BJ (cell line): ENCODE measurements at places on chromosomes 4 and X. TPM values are rescaled to one million over a fixed set of nuclear protein-coding genes. Genes with fewer than 3 reads are reported as not detected.
A peak's percentile ranks its signal among the peaks of the same experiment; 100 is the strongest.

ASB11 gene
- polyA plus RNA-seq, result not detected in 2 replicates

EPHA5 gene
- polyA plus RNA-seq, result 2.5 and 2.8 TPM in 2 replicates

KCND1 gene
- polyA plus RNA-seq, result 0.51 and 0.83 TPM in 2 replicates

SLC9A7 gene
- polyA plus RNA-seq, result 21.5 and 21.6 TPM in 2 replicates

ADH7 gene
- not detected in 2 replicates for polyA plus RNA-seq

COX7B2 gene
- polyA plus RNA-seq, result not detected in 2 replicates

CFAP99 gene
- polyA plus RNA-seq, result not detected in 2 replicates

RASL11B gene
- polyA plus RNA-seq, result 0.20 and 0.22 TPM in 2 replicates

DYNLT3 gene
- 11.3 and 20.9 TPM in 2 replicates for polyA plus RNA-seq

FAM47A gene
- polyA plus RNA-seq, result not detected in 2 replicates

HTRA3 gene
- polyA plus RNA-seq, result 2.9 and 5.7 TPM in 2 replicates

PNMA3 gene
- polyA plus RNA-seq, result 0.09 and 0.13 TPM in 2 replicates

GRCh38 chr4:79917246-79917645, 155.8 kb downstream of the ANTXR2 start:
- no peak for DNase-seq

DNA sequence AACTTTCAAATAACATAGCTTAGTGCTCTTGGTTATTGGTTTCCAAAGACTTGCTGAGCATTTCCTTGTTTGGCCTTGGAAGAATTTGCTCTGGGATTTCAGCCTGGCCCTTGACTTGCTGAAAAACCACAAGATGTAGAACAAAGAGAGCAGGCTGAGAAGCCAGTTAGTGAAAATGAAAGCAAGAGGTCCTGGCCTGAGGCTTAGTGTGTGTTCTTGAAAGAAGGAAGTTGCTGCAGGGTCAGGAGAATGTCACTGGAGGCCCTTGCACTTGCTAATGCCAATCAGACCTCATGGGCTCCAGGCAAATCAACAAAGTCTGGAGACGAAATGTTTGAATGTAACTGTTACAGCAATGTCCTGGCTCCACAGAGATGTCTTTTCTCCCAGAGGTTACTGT, 79.4 kb downstream of the SYNPO2 start:
- DNase-seq, result peak; percentile 70

DNA sequence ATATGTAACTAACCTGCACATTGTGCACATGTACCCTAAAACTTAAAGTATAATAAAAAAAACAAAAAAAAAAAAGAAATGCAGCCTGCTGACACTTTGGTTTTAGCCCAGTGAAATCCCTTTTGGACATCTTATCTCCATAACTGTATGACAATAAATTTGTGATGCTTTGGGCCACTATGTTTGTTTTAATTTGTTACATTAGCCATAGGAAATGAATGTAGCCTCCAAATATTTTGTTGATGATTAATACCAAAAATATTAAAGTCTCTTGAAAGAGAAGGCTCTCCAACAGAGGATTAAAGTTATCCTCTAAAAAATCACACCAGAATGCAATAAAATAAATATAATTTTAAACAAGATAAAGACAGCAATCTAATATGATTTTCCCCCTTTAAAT, 852.7 kb upstream of the SLIT2 start:
- no peak for DNase-seq

- no peak for DNase-seq
These were observed 75.6 kb upstream of the GRXCR1 start for GRCh38 chr4:42816880-42817400.

- no peak for DNase-seq
These were observed 175.8 kb upstream of the TECRL start for GRCh38 chr4:64584981-64585557.

DNA sequence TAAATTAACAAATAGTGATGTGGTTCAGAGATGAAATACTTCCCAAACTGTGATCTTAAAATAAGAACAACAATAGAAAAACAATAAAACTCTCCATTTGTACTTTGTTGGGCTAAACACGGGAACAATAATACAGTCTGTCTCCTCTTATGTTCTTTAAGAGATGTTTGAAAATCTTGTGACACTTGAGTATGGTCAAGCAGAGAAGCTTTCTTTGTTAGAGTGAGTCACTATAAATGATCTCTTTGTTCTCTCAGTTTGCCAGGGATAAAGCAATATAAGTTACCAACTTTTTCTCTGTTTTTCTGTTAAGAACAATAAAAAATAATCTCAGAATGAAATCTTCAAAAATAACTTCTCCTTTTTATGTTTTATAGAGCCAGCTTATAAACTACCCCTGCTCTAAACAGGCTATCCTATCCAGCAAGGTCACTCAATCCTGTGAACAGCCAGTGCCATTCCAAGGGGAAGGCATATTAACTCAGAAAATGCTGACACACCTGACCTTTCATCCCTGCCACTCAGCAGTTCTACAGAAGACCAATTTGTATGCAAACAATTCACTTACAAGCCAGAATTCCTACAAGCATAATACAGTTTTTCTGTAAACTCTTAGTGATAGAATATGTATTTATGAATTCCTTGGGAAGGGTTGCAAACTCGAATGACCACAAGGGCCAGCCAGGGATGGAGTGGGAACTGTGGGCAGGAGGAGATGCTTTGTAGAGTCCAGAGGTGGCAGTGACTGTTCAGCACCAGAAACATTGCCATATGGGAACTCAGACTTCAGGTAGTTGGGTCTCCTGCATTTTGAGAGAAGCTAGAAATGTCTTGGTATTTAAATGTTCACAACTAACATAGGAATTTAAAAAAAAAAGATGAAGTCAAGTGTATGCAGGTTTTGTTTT, 52.2 kb downstream of the AFM start:
- no peak for DNase-seq

DNA sequence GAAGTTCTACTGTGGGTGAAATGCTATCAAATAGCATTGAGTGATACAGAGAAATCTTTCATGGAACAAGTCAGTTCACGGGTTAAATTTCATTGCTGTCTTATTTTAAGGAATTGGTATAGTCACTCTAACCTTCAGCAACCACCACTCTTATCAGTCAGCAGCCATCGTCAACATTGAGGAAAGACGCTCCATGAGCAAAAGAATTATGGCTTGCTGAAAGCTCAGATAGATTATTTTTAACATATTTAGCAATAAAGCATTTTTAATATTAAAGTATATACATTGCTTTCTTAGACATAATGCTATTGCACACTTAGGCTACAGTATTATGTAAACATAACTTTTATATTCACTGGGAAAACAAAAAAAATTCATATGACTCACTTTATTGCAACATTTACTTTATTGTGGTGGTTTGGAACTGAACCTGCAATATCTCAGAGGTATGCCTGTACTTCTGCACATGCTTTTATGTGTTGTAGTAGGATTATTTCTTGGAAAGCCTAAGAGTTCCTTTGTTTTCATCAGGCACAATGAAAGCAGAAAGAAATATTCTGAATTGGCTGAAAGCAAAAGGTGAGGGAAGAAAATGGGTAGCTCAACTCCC, 586.7 kb downstream of the GBA3 start:
- DNase-seq, result no peak

DNA sequence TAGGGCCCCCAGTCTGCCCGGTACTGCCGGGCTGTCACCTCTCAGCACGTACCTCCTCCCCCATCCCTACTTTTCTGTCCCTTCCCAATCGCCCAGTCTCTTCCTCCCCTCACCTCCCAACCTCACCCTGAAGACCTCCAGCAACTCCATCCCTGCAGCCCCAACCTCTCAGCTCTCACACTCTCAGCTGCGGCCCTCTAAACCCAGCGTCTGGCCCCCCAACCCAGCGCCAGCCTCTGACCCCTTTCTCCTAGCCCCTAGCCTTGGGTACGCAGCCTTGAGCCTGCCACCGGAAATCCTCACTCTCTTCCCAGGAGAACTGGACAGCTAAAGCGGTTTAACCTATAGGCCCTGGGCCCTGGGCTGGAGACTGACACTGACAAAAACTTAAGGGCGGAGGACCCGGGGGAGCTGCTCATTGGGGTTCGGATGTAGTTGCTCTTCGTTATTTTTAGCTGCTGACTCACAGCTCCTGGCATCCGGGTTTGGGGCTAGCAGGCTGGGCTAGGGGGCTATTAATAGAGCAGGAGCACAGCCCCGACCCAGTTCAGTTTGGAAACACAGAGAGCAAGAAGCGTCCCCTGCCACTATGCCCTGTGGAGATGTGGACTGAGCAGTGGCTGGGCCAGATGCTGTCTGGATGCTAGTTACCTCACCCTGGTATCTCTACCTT, 9.6 kb upstream of the DLG3 start:
- no peak for DNase-seq

DNA sequence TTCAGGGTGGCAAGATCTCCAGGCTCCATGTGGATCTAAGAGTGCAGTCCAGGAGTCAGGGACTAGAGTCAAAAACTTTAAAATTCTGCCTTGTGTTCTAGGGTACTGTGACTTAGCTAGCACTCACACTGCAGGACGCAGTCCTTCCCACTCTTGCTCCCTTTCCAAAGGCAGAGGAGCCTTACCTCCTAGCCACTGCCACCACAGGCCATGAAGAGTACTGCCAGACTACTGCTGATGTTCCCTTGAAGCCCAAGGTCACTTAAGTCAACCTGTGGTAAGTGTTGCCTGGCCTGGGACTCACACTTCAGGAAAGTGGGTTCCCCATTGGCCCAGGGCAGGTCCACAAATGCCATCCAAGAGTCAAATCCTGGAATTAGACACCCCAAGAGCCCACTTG, 632.2 kb downstream of the PCDH19 start:
- DNase-seq, result no peak

- no peak for DNase-seq
These were observed 30.5 kb upstream of the ENPP6 start for GRCh38 chr4:184248216-184248615.

DNA sequence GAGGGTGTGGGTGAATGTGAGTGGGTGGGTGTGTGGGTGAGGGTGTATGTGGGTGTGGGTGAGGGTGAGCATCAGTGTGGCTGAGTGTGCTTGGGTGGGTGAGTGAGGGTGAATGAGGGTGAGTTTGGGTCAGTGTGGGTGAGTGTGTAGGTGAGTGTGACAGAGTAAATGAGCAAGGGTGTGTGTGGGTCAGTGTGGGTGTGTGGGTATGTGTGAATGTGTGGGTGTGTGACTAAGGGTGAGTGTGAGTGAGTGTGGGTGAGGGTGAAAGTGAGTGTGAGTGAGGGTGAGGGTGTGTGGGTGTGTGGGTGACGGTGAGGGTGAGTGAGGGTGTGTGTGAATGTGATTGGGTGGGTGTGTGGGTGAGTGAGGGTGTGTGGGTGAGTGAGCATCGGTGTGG, 1676.7 kb upstream of the TENM3 start:
- no peak for DNase-seq

DNA sequence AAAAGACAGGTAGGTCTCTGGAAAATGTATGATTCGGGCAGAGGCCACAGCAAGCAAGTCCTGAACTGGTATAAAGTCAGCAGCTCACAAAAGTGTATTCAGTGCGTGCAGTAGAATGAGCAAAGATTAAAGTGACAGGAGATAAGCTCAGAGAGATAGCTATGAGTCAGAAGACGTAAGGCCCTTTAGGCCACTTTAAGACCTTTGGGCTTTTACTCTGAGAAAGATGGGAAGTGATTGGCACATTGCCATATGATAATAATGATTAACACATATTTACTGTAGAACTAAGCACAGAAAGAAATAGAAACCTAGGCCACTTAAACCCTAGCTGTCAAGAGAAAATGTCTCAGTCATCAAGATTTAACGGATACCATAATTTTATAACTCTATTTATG, 51.7 kb downstream of the TBCK start:
- no peak for DNase-seq

DNA sequence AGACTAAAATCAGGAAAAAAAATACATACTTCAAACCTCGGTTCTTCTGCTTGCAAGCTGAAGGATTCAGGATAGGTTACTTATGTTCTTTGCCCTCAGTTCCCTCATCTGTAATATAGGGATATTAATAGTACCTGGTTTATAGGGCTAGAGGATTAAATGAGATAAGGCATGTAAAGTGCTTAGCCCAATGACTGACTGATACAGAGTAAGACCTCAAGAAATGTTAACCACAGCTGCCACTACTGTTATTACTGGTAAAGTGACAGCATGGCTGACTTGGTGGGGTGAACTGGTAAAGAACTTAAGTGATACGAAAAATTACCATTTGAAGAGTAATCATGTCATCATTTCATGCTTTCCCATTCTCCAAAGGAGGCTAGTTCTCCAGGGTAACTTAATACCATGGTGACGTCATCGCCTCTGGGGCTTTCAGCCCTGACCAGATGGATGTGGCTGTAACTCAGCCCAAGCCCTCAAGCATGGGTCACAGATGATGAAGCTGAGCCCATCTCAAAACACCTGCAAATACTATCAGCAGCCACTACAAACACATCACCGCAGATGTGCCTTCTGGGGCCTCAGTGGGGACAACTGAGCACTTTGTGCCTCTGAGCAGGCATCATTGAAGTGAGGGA, 44.5 kb upstream of the SCML1 start:
- no peak for DNase-seq

DNA sequence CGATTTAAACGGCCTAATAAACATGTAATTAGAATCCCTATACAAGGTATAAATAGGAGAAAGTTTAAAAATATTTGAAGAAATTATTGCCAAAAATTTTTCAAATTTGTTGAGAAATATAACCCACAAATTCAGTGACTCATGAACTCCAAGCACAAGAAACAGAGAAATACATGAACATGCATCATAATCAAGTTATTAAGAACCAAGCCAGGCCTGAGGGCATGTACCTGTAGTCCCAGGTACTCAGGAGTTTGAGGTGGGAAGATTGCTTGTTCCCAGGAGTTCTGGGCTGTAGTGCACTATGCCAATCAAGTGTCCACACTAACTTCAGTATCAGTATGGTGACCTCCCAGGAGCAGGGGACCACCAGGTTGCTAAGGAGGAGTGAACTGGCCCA, 341.9 kb downstream of the CAMK2D start:
- no peak for DNase-seq
